Thyroid gland (tissue), 4 donors: ENCODE measurements at places on chromosomes 3 and 15. TPM values are rescaled to one million over a fixed set of nuclear protein-coding genes. Genes with fewer than 3 reads are reported as not detected.

DNA sequence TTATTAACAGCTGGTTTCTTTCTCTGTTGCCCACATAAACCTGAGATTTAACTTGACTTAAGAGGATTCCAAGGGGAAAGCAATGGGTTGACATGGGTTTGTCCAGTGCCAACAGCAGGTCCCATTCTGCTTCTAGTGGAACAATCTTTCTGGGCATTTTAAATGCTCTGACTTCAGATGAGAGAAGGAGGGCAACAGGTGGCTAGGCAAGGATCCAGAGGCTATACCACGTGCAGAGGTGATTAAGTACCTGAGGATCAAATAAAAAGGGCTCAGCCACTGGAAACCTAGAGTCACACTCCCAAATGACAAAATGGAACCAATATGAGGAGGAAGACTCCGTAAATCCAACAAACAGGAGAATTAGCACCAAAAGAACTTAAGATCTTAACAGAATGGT is 28.5 kb downstream of the CMTM6 start:
- H3K4me1 ChIP-seq: peaks cover 13% of the 10 kb centered on the region
- no peaks in the 10 kb centered on the region for H3K27me3 ChIP-seq
- H3K27ac ChIP-seq: no peak overlapping the region
- no peak for DNase-seq
- no peak overlapping the region for H3K4me3 ChIP-seq

Gene PRICKLE2
- total RNA-seq: 31.5 TPM

Gene RARB
- total RNA-seq: 31.5 TPM

Gene FAM131A
- 22.9 TPM for total RNA-seq

Gene MORC1
- total RNA-seq: not detected

Gene SH3GL3
- not detected for total RNA-seq

Gene THPO
- total RNA-seq: not detected

Gene ARL6IP5
- 146 TPM for total RNA-seq

- no peaks in the 10 kb centered on the region for H3K36me3 ChIP-seq
- peaks cover 18% of the 10 kb centered on the region for H3K4me1 ChIP-seq
- no peak overlapping the region for H3K4me3 ChIP-seq
- no peak for DNase-seq
- H3K27me3 ChIP-seq: no peaks in the 10 kb centered on the region
- no peak overlapping the region for H3K27ac ChIP-seq
Observed at GRCh38 chr3:46462111-46462510, 2.6 kb downstream of the LTF start.

- no peaks in the 10 kb centered on the region for H3K36me3 ChIP-seq
- no peaks in the 10 kb centered on the region for H3K4me1 ChIP-seq
- H3K4me3 ChIP-seq: no peak overlapping the region
- DNase-seq: no peak
- no peak overlapping the region for H3K27ac ChIP-seq
Observed at GRCh38 chr3:113096188-113096892, 105.6 kb downstream of the GTPBP8 start.

DNA sequence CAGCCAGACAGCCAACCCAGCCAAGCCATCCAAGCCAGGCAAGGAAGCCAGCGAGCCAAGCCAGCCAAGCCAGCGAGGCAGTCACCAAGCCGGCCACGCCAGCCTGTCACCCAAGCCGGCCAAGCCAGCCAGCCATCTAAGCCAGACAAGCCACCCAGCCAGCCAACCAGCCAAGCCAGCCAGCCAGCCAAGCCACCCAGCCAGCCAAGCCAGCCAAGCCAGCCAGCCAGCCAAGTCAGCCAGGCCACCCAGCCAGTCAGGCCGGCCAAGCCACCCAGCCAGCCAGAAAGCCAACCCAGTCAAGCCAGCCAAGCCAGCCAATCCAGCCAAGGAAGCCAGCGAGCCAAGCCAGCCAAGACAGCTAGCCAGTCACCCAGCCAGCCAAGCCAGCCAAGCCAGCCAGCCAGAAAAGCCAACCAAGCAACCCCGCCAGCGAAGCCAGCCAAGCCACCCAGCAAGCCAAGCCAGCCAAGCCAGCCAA is 201.2 kb downstream of the GOLGA6L6 start:
- no peak overlapping the region for H3K4me3 ChIP-seq
- H3K27me3 ChIP-seq: no peaks in the 10 kb centered on the region
- no peaks in the 10 kb centered on the region for H3K4me1 ChIP-seq
- no peak for DNase-seq
- no peak overlapping the region for H3K27ac ChIP-seq

DNA sequence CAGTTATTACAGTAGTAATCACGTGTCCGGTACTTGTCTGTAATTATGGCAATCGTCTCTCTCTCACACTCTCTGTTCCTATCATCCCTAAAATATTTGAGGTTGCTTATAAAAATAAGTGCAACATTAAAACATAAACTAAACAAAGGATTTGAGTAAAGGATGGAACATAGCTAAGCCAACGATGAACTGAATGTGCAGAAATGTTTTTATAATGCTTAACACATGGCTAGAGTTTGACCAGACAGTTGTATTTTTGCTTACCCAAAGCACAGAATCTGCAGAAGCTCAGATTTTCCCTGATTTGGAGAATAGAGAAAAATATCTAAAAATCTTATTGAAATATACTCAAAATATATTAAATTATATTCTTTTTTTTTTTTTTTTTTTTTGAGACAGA is 1030.9 kb downstream of the NAALADL2 start:
- H3K4me3 ChIP-seq: no peak overlapping the region
- H3K27ac ChIP-seq: no peak overlapping the region

GRCh38 chr3:63960048-63960711 is 48.0 kb upstream of the SCAANT1 start:
- no peaks in the 10 kb centered on the region for H3K27me3 ChIP-seq
- peaks cover 5% of the 10 kb centered on the region for H3K4me1 ChIP-seq
- no peak for DNase-seq

GRCh38 chr3:71444861-71445259 is 138.7 kb downstream of the FOXP1 start:
- no peak overlapping the region for H3K4me3 ChIP-seq
- H3K36me3 ChIP-seq: no peaks in the 10 kb centered on the region
- H3K27me3 ChIP-seq: no peaks in the 10 kb centered on the region
- H3K27ac ChIP-seq: no peak overlapping the region

Gene VILL
- total RNA-seq: 7.3 TPM

- H3K27me3 ChIP-seq: no peaks in the 10 kb centered on the region
- H3K27ac ChIP-seq: no peak overlapping the region
- no peaks in the 10 kb centered on the region for H3K36me3 ChIP-seq
Observed at GRCh38 chr3:162558016-162558415, 1061.4 kb downstream of the OTOL1 start.

Gene FETUB
- not detected for total RNA-seq

- no peak overlapping the region for H3K4me3 ChIP-seq
- H3K27ac ChIP-seq: no peak overlapping the region
- DNase-seq: no peak
Observed at GRCh38 chr15:68192117-68192516, 13.0 kb downstream of the CALML4 start.

GRCh38 chr15:92584105-92584504 is 71.5 kb downstream of the FAM174B start:
- no peak for DNase-seq
- H3K4me3 ChIP-seq: no peak overlapping the region
- no peaks in the 10 kb centered on the region for H3K4me1 ChIP-seq

Gene GP9
- total RNA-seq: not detected

DNA sequence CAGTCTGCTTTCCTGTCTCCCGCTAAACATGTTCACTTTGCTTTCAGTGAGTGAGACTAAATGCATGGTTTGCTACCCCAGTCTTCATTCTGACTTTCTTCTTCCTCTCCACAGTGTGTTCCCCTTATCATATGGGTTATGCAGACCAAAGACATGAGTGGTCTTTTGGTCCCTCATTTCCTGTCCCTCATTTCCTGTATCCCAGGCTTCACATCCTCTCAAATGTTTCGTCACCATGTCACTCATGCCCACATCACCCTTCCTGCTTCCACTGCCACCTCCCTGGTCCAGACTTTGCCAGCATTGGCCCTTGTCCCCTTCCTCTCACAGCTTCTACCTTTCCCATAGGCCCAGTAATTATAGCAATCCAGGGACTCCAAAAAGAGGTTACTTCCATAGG is 209.0 kb downstream of the MYRIP start:
- H3K27me3 ChIP-seq: no peaks in the 10 kb centered on the region
- no peak overlapping the region for H3K27ac ChIP-seq
- no peak overlapping the region for H3K4me3 ChIP-seq

DNA sequence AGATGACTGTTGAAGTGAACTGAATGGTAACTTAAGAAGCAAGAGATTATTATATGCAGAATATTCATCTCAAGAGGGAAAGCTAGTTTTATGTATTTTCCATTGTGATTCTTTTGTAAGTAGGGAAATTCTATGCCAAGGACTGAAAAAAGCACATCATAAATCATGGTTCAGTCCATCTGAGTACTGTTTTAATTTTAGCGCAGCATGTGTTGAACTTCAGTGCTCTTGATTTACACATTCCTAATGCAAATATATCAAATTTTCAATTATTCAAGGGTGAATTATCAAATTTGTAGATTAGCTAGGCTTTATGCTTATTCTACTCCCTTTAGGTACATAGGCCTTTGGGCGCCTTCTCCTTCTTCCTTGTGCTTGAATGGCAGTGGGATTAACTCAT is 50.3 kb upstream of the TCF12 start:
- no peaks in the 10 kb centered on the region for H3K36me3 ChIP-seq
- no peak overlapping the region for H3K27ac ChIP-seq
- peaks cover 8% of the 10 kb centered on the region for H3K4me1 ChIP-seq
- H3K27me3 ChIP-seq: no peaks in the 10 kb centered on the region

GRCh38 chr3:17213102-17213501 is 328.3 kb downstream of the PLCL2 start:
- H3K27me3 ChIP-seq: no peaks in the 10 kb centered on the region
- H3K4me3 ChIP-seq: no peak overlapping the region
- peaks cover 4% of the 10 kb centered on the region for H3K36me3 ChIP-seq
- no peak for DNase-seq
- H3K4me1 ChIP-seq: no peaks in the 10 kb centered on the region

Gene PATL2
- total RNA-seq: 1.0 TPM

Gene CSTA
- total RNA-seq: 1.7 TPM

- H3K36me3 ChIP-seq: no peaks in the 10 kb centered on the region
- H3K27me3 ChIP-seq: no peaks in the 10 kb centered on the region
- H3K4me3 ChIP-seq: no peak overlapping the region
Observed at GRCh38 chr15:80732167-80732566, 37.1 kb downstream of the ABHD17C start.

GRCh38 chr3:181568248-181568647 is 143.5 kb upstream of the SOX2 start:
- DNase-seq: no peak
- H3K4me1 ChIP-seq: no peaks in the 10 kb centered on the region
- H3K36me3 ChIP-seq: no peaks in the 10 kb centered on the region
- no peak overlapping the region for H3K4me3 ChIP-seq
- no peak overlapping the region for H3K27ac ChIP-seq

- H3K27ac ChIP-seq: no peak overlapping the region
- no peaks in the 10 kb centered on the region for H3K27me3 ChIP-seq
- no peaks in the 10 kb centered on the region for H3K4me1 ChIP-seq
Observed at GRCh38 chr3:186290796-186291195, 71.2 kb downstream of the DGKG start.

- no peaks in the 10 kb centered on the region for H3K27me3 ChIP-seq
- H3K36me3 ChIP-seq: no peaks in the 10 kb centered on the region
- H3K27ac ChIP-seq: no peak overlapping the region
- H3K4me1 ChIP-seq: no peaks in the 10 kb centered on the region
- no peak overlapping the region for H3K4me3 ChIP-seq
- DNase-seq: no peak
Observed at GRCh38 chr3:191227541-191227940, 28.5 kb downstream of the OSTN start.

Gene SUCLG2
- 70.9 TPM for total RNA-seq

Gene SIDT1
- 3.1 TPM for total RNA-seq

Gene PP2D1
- total RNA-seq: not detected

GRCh38 chr15:64209680-64210334 is 47.0 kb upstream of the PPIB start:
- H3K36me3 ChIP-seq: peaks cover 5% of the 10 kb centered on the region
- H3K4me1 ChIP-seq: no peaks in the 10 kb centered on the region
- DNase-seq: no peak
- no peak overlapping the region for H3K27ac ChIP-seq

Gene SCAPER
- 69.4 TPM for total RNA-seq

DNA sequence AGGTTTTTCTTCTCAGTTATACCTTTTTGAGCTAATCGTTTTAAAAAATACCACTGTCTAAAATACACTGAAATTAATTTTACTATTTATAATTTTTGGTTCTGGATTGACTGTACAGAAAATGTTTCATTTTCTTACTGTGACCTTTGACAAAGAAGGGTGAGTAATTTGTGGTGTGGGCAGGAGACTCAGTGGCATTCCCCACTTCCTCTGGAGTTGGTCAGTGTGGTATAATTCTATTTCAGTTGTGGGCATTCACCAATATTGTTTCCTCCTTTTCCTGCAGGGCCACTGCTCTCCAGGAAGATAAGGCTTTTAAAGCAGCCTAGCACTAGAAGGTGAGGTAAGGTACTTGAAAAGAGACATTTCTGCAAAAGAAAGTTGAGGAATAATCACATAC is 6.5 kb downstream of the DAG1 start:
- H3K27ac ChIP-seq: no peak overlapping the region
- H3K27me3 ChIP-seq: no peaks in the 10 kb centered on the region
- H3K4me1 ChIP-seq: peaks cover 7% of the 10 kb centered on the region
- no peak for DNase-seq

GRCh38 chr3:70090322-70090913 is 90.9 kb downstream of the SAMMSON start:
- H3K4me1 ChIP-seq: peaks cover 14% of the 10 kb centered on the region
- no peak overlapping the region for H3K4me3 ChIP-seq
- no peaks in the 10 kb centered on the region for H3K36me3 ChIP-seq
- no peak overlapping the region for H3K27ac ChIP-seq
- DNase-seq: no peak
- H3K27me3 ChIP-seq: no peaks in the 10 kb centered on the region

- DNase-seq: no peak
- peaks cover 7% of the 10 kb centered on the region for H3K36me3 ChIP-seq
- H3K4me1 ChIP-seq: no peaks in the 10 kb centered on the region
- H3K27me3 ChIP-seq: no peaks in the 10 kb centered on the region
Observed at GRCh38 chr3:150460484-150460883, 52.4 kb downstream of the TSC22D2 start.

Gene DNAJB8
- total RNA-seq: not detected

GRCh38 chr15:82986442-82986780 is 401 bp downstream of the RAMAC start:
- H3K27me3 ChIP-seq: no peaks in the 10 kb centered on the region
- H3K36me3 ChIP-seq: peaks cover 10% of the 10 kb centered on the region
- peak overlapping the region; percentile 21 for H3K4me3 ChIP-seq
- DNase-seq: peak; percentile 6

Gene CCDC39
- total RNA-seq: 0.27 TPM

Gene PLOD2
- total RNA-seq: 110 TPM

- no peaks in the 10 kb centered on the region for H3K4me1 ChIP-seq
- DNase-seq: no peak
- H3K27ac ChIP-seq: no peak overlapping the region
- peaks cover 32% of the 10 kb centered on the region for H3K36me3 ChIP-seq
- H3K27me3 ChIP-seq: no peaks in the 10 kb centered on the region
Observed at GRCh38 chr15:28252831-28253230, 69.1 kb downstream of the HERC2 start.

GRCh38 chr3:191566469-191566868 is 105.5 kb downstream of the PYDC2 start:
- H3K27me3 ChIP-seq: no peaks in the 10 kb centered on the region
- H3K4me3 ChIP-seq: no peak overlapping the region
- H3K4me1 ChIP-seq: no peaks in the 10 kb centered on the region
- no peaks in the 10 kb centered on the region for H3K36me3 ChIP-seq

Gene NR2F2
- total RNA-seq: 18.9 TPM

Gene MYD88
- total RNA-seq: 23.8 TPM

- no peak for DNase-seq
- no peaks in the 10 kb centered on the region for H3K36me3 ChIP-seq
- no peaks in the 10 kb centered on the region for H3K4me1 ChIP-seq
- no peak overlapping the region for H3K27ac ChIP-seq
Observed at GRCh38 chr3:45333549-45333948, 54.8 kb upstream of the LARS2 start.

GRCh38 chr3:64837126-64837738 is 149.4 kb upstream of the ADAMTS9 start:
- no peaks in the 10 kb centered on the region for H3K27me3 ChIP-seq
- peaks cover under 1% of the 10 kb centered on the region for H3K4me1 ChIP-seq
- peak; percentile 55 for DNase-seq
- no peak overlapping the region for H3K27ac ChIP-seq
